ENCODE measurements at places on chromosomes 1 and 21.

DNA sequence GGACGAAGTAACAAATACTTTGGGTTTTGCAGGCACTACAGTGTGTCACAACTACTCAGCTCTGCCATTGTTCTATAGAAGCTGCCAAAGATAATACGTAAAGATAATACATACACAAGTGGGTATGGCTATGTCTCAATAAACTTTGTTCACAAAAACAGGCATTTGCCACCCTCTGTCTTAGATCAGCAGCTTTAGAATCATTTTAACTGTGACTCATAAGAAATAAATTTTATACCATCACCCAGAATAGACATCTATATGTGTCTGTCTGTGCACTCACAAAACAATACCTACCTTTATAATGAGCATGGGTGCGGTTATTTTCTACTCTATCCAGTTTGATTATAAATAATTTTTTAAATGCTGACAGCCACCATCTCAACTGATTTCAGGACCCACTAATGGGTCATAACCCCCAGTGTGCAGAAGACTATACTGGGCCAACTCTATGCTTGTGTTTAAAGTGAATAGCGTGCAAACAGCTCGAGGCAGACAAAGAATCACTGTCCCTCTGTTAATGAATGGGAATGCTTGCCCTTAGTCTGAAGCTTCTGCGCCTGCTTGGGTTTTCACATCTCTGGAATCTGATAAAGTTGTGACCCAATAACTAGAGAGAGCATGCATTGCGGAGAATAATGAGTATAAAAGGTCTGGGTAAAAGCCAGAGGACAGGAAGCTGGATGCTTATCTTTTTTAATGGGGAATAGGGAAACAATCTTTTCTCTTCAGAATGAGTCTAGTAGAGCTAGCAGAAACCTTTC lies 216.2 kb downstream of the PLPP3 start:
- no peak for DNase-seq

- DNase-seq, result no peak
These were observed 144.3 kb upstream of the KCNJ6 start for GRCh38 chr21:38060533-38060932.

GRCh38 chr1:61496501-61496900 lies 228.4 kb downstream of the TM2D1 start:
- DNase-seq, result no peak

- no peak for DNase-seq
These were observed 95.5 kb downstream of the TIAM1 start for GRCh38 chr21:31248598-31248997.

DNA sequence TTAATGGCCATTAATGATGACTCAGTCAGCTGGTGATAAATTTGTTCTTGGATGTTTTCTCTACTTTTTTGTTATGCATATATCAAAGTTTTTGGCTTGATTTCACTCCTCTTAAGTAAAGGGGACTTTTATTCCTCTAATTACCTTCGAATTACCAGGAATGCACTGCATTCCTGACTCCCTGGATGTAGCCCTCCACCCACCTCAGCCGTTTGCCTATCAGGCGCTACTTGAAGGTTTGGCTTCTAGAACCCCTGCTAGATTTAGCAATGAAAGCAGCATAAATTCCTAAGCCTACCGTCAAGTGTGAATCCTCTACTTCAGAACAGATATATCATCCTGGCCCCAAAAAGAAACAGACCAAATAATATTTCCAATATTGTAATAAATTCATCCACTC lies 387.8 kb upstream of the ADGRL2 start:
- no peak for DNase-seq

- DNase-seq, result no peak
These were observed 7.8 kb downstream of the PLOD1 start for GRCh38 chr1:11942280-11942679.
